Neural progenitor cell (in vitro differentiated cells): ENCODE measurements at places on chromosomes 11 and 22. TPM values are rescaled to one million over a fixed set of nuclear protein-coding genes. Genes with fewer than 3 reads are reported as not detected.
A peak's percentile ranks its signal among the peaks of the same experiment; 100 is the strongest.

NFAM1 gene
- 0.19 and 0.40 TPM in 2 replicates for total RNA-seq

DGCR8 gene
- 29.1 and 39.7 TPM in 2 replicates for total RNA-seq

IL10RA gene
- 0.12 TPM in 1 of 2 replicates, not detected in the other for total RNA-seq

LDHAL6A gene
- total RNA-seq = not detected in 2 replicates

LRRN4CL gene
- 0.40 TPM in 1 of 2 replicates, not detected in the other for total RNA-seq

INCENP gene
- total RNA-seq = 73.9 and 135 TPM in 2 replicates

PDGFB gene
- total RNA-seq = 0.15 and 0.65 TPM in 2 replicates

NECTIN1 gene
- 19.5 and 27.4 TPM in 2 replicates for total RNA-seq

HTR3B gene
- not detected in 2 replicates for total RNA-seq

SLN gene
- not detected in 2 replicates for total RNA-seq

PRAME gene
- not detected in 2 replicates for total RNA-seq

CFAP300 gene
- total RNA-seq = 3.5 and 15.2 TPM in 2 replicates

HEPHL1 gene
- 0.02 TPM in 1 of 2 replicates, not detected in the other for total RNA-seq

DNA sequence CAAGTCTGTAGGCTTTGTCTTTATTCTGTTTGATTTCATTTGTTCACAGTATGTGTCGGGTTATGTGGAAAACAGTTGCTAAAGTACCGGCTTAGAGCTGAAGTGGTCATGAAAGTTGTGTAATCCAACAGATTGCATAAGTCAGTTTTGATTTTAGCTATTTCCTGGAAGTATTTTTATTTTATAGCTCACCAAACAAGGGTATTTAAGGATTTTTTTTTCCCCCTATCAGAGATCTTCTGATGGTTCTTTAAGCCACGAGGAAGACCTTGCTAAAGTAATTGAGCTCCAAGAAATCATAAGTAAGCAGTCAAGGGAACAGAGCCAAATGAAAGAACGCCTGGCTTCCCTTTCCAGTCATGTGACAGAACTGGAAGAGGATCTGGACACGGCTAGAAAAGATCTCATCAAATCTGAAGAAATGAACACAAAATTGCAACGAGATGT lies 55.9 kb downstream of the PPFIA1 start:
- DNase-seq = no peak
- peaks cover 24% of the 10 kb centered on the region for H3K36me3 ChIP-seq
- H3K4me1 ChIP-seq = peaks cover 33% of the 10 kb centered on the region
- H3K27ac ChIP-seq = no peak overlapping the region
- H3K4me3 ChIP-seq = no peak overlapping the region

DNA sequence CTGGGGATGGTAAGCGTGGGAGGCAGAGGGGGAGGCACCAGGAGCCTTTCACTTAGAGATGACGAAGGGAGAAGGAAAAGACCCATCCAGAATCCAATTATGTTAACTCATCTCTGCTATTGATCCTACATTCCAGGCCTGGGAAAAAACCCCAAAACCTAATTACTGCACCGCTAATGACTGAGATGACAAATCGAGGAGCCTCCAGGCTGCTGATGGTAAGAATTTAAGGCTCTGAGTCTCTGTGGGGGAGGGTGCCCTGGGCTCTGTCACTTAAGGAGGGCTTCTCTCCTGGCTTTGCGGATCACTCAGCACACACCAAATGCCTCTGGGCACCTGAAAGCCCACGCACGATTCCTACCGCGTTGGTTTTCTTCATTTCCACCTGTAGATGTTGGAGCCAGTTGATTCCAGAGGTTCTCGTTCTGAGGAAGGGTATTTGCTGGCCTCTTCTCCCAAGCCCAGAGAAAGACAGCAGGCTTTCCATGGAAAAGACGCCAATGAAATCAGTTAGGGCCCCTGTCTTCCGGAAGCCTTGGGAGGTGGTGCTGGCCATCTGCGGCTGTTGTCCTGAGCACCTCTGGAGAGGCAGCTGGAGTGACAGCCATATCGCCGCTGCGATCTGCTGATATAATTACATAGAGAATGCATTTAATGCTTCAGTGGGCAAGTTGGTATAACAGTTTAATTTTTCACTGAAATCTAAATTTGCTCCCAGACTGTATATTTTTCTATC lies 751.2 kb downstream of the BRD1 start:
- peaks cover 9% of the 10 kb centered on the region for H3K4me1 ChIP-seq
- no peaks in the 10 kb centered on the region for H3K36me3 ChIP-seq
- peak; percentile 51 for DNase-seq
- no peaks in the 10 kb centered on the region for H3K27me3 ChIP-seq
- no peak overlapping the region for H3K27ac ChIP-seq
- no peak overlapping the region for H3K4me3 ChIP-seq

- H3K4me1 ChIP-seq = peaks cover 16% of the 10 kb centered on the region
- H3K36me3 ChIP-seq = no peaks in the 10 kb centered on the region
- H3K27ac ChIP-seq = no peak overlapping the region
- no peaks in the 10 kb centered on the region for H3K27me3 ChIP-seq
- no peak for DNase-seq
These were observed 20.0 kb downstream of the DAGLA start for GRCh38 chr11:61700212-61700611.

- DNase-seq = no peak
- H3K36me3 ChIP-seq = no peaks in the 10 kb centered on the region
- no peaks in the 10 kb centered on the region for H3K27me3 ChIP-seq
- H3K4me3 ChIP-seq = no peak overlapping the region
- no peak overlapping the region for H3K27ac ChIP-seq
These were observed 575.9 kb upstream of the CHORDC1 start for GRCh38 chr11:90798769-90799168.

- no peak overlapping the region for H3K4me3 ChIP-seq
- no peaks in the 10 kb centered on the region for H3K36me3 ChIP-seq
- no peaks in the 10 kb centered on the region for H3K27me3 ChIP-seq
- DNase-seq = no peak
These were observed 3.5 kb upstream of the UVRAG start for GRCh38 chr11:75811485-75811884.

- no peaks in the 10 kb centered on the region for H3K36me3 ChIP-seq
- no peaks in the 10 kb centered on the region for H3K27me3 ChIP-seq
- no peak overlapping the region for H3K27ac ChIP-seq
- H3K4me1 ChIP-seq = peaks cover 10% of the 10 kb centered on the region
- H3K4me3 ChIP-seq = no peak overlapping the region
These were observed 1065.3 kb downstream of the OPCML start for GRCh38 chr11:132466983-132467382.

DNA sequence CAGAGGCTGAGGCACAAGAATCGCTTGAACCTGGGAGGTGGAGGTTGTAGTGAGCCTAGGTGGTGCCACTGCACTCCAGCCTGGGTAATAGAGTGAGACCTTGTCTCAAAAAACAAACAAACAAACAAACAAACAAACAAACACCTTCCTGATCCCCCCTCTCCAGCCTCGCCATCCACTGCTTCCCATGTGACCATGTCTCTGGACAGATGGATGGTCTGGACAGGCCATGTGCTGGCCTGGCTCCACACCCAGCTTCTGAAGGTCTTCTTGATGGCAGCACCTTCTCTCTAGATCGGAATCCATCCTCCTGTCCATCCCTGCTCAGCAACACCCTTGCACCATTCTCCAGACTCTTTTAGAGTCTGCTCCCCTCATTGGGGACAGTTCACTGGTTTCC lies 10.7 kb upstream of the PEX26 start:
- no peak overlapping the region for H3K4me3 ChIP-seq
- no peak for DNase-seq
- H3K27ac ChIP-seq = no peak overlapping the region
- no peaks in the 10 kb centered on the region for H3K4me1 ChIP-seq

DNA sequence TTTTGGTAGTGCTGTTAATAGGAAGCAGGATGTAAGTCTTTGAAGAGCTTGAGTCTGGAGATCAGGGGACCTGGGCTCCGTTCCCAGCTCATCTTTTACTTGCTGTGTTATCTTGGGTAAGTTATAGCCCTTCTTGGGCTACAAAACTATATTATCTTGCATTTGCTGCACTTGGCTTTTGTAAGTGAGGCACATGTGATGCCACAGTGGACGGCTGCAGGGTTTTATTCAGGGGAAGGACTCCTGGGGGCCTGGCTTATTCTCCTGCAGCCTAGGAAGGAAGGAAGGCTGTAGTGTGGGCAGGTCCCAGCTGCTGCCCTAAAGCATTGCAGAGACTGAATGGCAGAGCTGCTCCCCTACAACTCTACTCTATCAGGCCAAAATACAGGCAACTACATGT lies 6.4 kb downstream of the CD82 start:
- peaks cover 8% of the 10 kb centered on the region for H3K4me1 ChIP-seq
- no peak overlapping the region for H3K27ac ChIP-seq
- no peaks in the 10 kb centered on the region for H3K36me3 ChIP-seq

DNA sequence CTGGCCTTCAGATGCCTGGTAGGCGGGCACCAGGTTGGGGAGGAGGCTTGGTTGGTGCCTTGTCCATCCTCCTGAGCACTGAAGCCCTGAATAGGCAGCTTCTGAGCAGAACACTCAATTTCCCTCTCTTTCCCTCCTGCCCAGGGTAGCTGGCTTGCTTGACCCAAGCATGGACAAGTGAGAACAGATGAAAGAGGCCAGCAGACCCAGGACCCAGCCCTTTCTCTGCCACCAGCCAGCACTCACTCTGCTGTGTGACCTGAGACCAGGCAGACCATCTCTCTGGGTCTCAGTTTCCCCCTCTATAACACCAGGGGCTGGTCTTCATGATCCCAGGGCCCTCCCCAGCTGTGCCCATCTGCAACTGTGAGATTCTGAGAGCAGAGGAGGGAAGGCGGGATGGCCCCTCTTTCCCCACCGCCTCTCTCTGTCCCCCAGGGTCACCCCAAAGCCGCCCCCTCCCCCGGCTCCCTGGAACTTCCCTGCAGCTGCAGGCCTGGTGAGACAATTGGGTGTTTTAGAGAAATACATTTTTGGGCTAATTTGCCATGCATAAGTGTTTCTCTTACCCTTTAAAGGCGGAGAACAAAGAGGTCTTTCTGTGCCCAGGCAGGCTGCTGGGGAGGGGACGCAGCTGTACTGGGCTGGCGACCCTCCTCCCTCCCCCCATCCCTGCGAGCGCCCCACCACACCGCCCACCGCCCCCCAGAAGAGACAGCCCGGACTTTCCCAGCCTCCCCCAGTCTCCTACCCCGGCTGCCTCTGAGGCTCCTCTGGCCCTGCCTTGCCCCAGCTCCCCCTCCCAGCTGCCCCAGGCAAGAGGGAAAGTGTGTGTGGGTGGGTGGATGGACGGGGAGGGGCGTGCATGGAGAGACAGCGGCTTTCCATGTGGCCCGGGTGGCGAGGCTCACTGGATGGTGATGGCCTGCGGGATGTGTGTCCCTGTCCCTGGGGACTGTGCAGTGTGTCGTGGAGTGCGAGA lies 30.8 kb upstream of the PICK1 start:
- DNase-seq = no peak
- no peaks in the 10 kb centered on the region for H3K36me3 ChIP-seq
- no peak overlapping the region for H3K4me3 ChIP-seq
- no peaks in the 10 kb centered on the region for H3K27me3 ChIP-seq
- H3K27ac ChIP-seq = no peak overlapping the region

DNA sequence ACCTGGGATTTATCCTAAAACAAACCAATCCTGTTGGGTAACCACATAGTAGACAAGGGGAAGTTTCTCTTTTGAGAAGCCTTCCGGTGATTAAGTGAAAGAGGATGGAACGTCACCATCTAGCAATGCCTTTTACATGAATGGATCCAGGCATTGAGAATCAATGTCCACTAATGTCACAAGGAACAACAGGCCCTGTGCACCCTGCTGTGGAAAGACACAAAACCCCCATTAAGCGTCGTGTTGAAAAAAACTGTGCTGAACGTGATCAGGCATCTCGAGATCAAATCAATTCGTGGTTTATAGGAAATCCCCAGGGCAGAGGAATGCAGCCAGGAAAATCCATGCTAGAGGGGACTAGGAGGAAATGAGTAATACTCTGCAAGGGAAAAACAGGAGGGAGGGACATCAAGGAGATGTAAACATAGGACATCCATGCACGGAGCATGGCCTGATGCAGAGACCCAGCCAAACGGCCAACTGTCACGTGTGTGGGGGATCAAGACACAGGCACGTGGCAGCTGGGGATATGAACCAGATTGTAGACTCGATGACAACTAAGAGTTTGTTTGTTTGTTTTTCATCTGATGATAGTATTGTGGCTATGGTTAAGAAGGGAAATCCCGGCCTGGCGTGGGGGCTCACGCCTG lies 38.6 kb upstream of the CARS1 start:
- H3K4me1 ChIP-seq = peaks cover 9% of the 10 kb centered on the region
- no peak overlapping the region for H3K27ac ChIP-seq
- H3K27me3 ChIP-seq = no peaks in the 10 kb centered on the region
- no peak overlapping the region for H3K4me3 ChIP-seq
- DNase-seq = peak; percentile 69
- H3K36me3 ChIP-seq = no peaks in the 10 kb centered on the region

GRCh38 chr22:29641700-29642330 lies 38.4 kb downstream of the NF2 start:
- no peak overlapping the region for H3K4me3 ChIP-seq
- H3K4me1 ChIP-seq = no peaks in the 10 kb centered on the region
- peaks cover 4% of the 10 kb centered on the region for H3K36me3 ChIP-seq

DNA sequence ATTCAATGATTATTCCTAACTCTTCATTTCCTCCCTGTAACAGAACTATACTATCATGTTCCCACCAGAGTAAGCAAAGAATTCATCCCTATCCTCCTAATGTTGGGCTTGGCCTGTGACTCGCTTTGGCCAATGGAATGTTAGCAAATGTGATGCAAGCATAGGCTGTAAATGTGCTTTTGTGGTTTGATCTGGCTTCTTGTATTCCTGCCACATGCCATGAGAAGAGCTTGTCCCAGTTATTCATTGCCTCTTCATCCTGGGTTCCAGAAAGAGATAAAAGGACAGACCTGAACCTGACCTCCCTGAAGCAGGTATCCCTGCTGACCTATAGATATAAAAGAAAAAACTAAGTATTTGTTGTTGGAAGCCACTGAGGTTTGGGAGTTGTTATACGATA lies 51.0 kb downstream of the SYTL2 start:
- no peaks in the 10 kb centered on the region for H3K27me3 ChIP-seq
- H3K27ac ChIP-seq = no peak overlapping the region
- no peaks in the 10 kb centered on the region for H3K36me3 ChIP-seq

DNA sequence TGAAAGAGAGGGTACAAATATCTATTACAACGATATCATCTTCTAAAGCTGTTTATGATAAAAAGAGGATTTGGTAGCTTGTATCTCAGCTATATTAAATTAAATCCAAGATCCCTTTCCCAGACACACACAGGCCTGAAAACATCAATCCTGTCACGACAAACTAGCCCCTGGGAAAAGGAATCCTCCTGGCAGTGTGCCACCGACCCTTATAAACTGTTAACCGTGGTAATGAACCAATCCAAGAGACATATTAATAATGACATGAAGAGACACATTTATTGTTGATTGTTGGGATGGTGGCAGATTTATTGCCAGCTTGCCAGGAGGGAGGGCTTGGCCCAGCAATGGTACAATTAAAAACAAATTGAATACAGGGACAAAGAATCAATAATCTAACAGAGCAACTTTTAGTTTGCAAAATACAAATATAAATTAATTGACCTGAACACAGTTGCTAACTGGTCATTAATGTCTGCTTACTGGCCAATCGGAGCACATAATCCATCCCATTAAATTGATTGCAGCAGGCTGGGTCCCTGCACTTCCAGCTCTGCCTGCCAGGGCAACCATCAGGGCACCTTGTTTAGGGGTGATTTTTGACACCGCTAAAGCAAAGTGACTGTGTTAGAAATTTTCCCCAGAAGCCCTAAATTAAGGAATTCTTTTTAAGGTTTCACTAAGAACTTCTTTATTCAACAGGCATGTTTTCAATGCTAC lies 887.6 kb downstream of the OPCML start:
- H3K36me3 ChIP-seq = no peaks in the 10 kb centered on the region
- H3K4me1 ChIP-seq = peaks cover 11% of the 10 kb centered on the region
- H3K27ac ChIP-seq = no peak overlapping the region
- no peak for DNase-seq
- no peaks in the 10 kb centered on the region for H3K27me3 ChIP-seq

- no peaks in the 10 kb centered on the region for H3K36me3 ChIP-seq
- no peak overlapping the region for H3K27ac ChIP-seq
- no peak overlapping the region for H3K4me3 ChIP-seq
- H3K4me1 ChIP-seq = peaks cover 4% of the 10 kb centered on the region
- no peaks in the 10 kb centered on the region for H3K27me3 ChIP-seq
These were observed 14.5 kb downstream of the MIF start for GRCh38 chr22:23908587-23909205.
